ENCODE measurements at places on chromosomes 5 and 9.

DNA sequence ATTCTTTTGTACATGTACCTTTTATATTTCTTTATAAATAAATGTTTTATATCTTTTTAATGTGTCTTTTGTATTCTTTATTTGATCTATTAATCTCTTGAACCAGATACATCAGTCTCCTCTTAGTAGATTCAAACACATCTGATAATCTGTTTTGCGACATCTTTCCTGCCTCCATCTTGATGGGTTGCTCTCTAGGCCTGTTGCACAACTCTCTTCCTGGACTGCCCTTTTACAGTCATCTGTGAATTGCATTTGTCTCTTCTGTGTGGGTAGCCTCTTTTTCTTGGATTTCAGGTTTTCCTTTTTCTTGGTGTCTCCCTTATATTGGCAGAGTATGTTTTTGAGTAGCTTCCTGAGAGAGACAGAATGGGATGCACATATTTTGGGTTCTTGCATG is 6.2 kb downstream of the ZFYVE16 start:
- no peak for DNase-seq

GRCh38 chr5:67042176-67043003 is 154.2 kb downstream of the CD180 start:
- no peak for DNase-seq

GRCh38 chr5:133906303-133906702 is 62.1 kb downstream of the C5orf15 start:
- DNase-seq, result no peak

- DNase-seq, result no peak
Measured at GRCh38 chr9:99778836-99779235, 42.8 kb upstream of the NR4A3 start.
